ENCODE measurements at places on chromosomes 3 and 15.

- no peak for DNase-seq
Measured at GRCh38 chr3:134030379-134031347, 938 bp upstream of the SLCO2A1 start.

GRCh38 chr3:45176912-45177311, 30.7 kb upstream of the CDCP1 start:
- DNase-seq, result no peak

- no peak for DNase-seq
Measured at GRCh38 chr3:147189016-147189415, 217.3 kb downstream of the ZIC4 start.

GRCh38 chr15:88376574-88377174, 90.5 kb downstream of the MRPL46 start:
- DNase-seq, result peak; percentile 57

DNA sequence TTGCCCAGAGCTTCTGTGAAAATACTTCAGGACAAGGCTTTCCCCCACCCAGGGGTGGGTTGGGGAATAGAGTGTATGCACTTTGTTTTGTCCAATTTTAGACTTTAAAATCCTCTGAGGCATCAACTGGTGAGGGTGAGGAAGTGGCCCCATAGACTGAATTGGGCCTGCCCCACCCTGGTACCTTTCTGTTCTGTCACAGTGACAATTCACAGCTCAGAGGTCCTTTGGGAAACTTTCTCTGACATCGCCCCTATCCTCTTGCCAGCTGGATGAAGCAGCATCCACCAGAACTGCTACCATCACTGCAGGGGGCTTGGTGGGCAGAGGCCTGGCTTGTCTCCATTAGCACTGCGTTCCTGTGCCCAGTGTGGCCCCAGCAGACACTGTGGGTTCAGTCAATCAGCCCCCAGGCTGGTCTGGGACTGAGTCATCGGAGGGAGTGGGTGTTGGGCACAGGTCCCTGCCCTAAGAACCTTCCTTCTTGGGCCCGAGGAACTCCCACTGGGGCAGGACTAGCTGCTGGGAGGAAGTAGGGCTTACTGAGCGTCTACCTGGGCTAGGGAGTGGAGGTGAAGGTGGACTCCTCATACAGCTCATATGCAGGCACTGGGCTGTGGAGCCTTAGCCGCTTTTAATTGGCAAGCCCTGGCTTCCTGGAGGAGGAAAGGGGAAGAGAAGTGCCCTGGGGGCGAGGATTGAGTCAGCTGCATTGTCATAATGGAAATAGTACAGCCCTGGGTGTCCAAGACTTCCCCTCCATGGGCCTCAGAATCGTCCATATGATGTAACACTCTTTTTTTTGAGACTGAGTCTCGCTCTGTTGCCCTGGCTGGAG, 1.5 kb upstream of the PPM1M start:
- DNase-seq, result peak; percentile 61

DNA sequence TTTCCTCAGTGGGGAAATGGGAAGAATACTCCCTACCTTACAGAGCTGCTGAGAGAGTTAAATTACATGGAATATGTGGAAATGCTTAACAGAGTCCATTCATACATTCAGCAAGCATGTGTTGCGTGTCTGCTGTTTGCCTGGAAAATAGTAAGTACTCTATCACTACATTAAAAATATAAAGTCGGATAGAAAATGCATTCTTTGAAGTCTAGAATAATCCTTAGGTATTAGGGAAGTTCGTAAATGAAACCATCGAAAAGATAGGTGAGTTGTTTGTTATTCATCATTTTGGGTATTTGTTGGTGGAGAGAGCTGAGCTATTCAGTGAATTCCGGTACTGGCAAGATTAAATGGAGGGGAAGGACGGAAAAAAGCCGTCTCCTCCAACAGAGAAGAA, 200.1 kb downstream of the OPA1 start:
- DNase-seq, result no peak

GRCh38 chr3:194167480-194168282, 31.7 kb downstream of the HES1 start:
- no peak for DNase-seq

- DNase-seq, result no peak
Measured at GRCh38 chr3:164640591-164640990, 437.7 kb downstream of the SI start.

GRCh38 chr3:181943285-181943684, 231.6 kb downstream of the SOX2 start:
- DNase-seq, result no peak

DNA sequence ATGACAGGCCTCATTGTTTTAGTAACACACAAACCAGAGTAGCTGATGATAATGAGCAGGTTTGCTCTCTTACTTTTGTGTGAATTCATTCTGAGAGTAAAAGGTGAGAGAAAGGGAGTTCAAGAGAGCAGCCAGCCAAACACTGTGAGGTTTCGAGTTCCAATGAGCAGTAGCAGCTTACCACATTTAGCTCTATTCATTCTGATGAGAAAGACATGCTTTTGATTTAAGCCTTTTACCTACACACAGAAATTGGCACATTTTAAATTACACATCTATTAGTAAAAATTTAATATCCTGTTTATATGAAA, 28.0 kb downstream of the GLDN start:
- DNase-seq, result no peak

DNA sequence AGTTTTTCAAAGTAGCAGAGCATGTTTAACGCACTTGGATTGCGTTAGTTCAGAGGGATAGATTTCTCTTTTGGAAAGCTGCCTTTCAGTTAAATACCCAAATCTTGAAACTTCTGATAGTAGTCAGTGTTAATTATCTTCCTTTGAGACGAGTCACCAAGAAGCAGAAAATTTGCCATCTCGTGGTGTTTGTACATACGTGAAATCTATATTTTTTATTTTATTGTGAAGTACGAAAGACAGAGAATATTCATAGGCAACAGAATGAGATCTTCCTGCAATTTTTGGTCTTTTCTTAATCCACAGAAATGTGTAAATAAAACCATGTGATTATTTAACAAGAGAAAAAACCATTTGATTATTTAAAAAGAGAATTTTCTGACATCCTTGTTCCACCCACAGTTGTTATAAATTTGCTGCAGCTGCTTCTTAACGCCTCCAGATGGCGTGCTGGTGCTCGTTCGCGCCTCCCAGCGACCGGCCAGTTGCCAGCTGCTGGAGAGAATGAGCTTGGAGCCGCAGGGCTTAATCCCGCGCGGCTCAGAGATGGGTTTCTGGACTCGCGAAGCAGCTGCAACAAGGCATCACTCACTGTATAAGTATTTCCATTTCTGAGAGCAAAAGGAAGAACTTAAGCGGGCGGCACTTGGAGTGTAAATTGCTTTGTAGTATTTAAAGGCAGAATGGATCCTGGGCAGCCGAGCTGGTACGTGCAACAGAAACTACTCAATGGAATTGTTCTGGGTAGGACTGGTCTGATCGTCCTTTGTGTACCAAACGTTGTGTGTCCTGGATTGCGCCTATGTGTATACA, 10.5 kb upstream of the SLITRK3 start:
- DNase-seq, result peak; percentile 51

DNA sequence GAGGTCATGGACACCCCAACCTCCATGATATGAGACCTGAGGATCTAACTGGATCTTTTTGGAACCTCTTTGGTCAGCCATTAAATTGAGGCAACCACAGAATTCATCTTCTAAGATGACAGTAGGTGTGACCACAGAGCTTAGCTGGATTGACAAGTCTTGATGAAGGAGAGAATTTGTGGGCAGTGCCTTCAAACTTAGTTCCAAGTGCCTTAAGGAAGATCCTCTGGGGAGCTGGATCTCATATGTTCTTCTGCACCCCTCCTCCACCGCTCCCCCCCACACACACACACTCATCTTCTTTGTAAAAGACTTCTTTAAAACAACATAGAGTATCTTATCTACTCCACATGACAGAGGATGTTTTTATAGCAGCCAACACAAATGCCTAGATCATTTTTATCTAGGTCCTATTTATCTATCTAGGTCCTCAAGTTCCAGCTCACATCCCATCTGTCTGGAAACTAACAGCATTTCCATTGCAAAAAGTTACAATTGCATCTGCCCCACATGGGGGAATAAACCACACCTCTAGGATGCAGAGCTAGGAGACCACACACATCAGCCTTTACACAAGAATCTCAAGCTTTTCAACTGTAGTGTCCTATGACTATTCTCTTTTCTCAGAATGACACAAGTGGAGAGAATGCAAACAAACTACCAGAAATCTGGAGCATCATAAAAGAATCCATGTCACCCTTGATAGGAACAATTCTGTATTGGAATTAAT, 37.4 kb downstream of the WWTR1 start:
- DNase-seq, result peak; percentile 25

- DNase-seq, result no peak
Measured at GRCh38 chr15:77225088-77225487, 154.2 kb upstream of the TSPAN3 start.

DNA sequence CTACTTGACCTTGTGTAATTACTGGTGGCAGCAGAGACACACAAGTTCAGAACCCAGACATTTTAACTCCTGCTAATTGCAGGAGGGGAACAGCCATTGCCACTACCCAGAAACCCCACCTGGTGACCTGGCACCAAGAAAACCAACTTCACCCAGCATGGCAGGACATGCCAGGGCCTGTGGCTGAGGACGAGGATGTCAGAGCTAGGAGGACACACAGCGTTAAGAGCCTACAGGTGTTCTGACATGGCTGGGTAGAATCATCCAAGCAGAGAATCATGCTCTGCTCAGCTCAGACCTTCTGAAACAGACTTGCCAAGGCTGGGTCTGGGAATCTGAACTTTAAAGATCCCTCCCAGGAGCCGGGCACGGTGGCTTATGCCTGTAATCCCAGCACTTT, 11.7 kb upstream of the SPATA12 start:
- no peak for DNase-seq

GRCh38 chr3:51394541-51394940, 3.5 kb downstream of the RBM15B start:
- DNase-seq, result no peak

DNA sequence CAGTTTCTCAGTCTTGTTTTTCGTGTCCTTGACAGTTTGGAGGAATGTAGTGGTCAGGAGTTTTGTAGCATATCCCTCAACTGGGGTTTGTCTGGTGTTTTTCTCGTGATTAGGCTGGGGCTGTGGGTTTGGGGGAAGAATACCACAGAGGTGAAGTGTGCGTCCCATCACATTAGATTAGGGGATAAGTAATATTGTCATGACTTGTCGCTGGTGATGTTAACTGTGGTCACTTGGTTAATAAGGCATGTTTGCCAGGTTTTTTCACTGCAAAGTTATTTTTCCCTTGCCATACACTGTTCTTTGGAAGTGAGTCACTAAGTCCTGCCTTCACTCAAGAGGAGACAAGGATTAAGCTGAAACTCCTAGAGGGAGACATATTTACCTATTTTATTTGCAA, 39.1 kb downstream of the PAK2 start:
- DNase-seq, result peak; percentile 69

DNA sequence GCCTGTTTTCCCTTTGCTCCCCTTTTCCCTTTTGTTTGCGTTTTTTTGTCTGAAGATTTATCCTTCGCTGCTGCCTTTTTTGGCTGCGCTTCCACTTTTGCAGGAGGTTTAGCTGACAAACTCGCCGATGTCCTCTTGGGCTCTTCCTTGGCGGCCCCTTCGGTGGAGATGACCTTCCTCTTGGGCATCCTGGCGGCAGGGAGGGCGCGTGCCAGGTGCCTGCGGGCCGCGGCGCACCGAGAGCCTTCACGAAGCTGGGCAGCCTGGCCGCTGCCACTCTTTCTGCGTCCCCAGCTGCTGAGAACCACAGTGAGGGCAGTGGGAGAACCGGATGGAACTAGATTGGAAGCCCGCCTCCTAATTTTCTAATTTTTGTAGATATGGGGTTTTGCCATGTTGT, 197.1 kb upstream of the C2CD4B start:
- DNase-seq, result no peak

DNA sequence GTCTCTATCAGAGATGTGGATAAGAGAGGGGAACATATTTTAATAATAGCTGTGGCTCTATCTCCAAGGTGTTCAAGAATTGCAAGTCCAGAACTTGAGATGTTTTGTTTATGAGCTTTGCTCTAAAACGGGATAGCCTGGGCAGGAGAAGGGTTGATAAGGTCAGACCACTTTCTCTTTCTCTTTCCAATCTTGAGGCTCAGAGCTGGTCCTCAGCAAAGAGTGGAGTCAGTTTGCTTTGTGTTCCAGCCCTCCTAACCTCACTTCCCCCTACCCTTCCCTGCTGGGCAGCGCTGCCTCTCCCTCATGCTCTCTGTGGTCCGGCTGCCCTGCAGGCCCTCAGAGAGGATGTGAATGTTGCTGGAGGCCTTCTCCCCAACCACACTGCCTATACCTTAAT, 13.8 kb downstream of the KLHL6 start:
- no peak for DNase-seq

- no peak for DNase-seq
Measured at GRCh38 chr3:42375121-42375800, 35.1 kb downstream of the LYZL4 start.

DNA sequence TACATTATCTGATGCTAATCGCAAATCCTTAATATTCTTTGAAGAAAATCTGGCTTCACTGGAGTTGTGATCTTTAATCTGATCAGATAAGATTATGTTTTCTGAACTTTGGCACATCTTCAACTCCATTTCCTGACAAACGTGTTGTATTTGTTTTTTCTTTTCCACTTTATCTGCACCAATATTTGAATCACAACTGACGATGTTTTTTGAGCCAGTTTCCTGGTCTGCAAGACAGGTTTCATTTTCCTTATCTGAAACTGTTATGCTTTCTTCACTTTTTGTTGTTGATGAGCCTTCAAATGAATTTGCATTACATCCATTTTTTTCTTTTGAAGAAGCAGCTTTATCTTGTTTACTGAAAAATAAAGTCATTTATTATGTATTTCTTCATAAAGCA, 101.5 kb downstream of the ZNF280D start:
- DNase-seq, result no peak

DNA sequence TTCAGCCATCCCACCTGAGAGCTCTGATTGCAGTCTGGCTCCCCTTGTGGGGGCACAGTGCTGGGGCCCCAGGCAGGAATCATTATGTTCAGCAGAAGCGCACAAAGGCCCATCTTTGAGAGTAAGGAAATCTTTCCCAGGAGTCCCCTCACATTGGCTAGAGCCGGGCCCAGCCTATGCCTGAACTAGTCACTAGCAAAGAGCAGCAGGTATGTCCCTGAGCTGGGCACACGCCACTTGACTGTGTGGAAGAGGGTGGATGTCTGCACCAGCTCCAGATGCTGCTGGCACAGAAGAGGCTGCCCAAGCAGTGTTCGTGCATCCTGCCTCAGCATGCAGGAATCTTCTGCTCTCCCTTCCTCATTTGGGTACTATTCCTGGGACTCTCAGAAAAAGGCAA, 26.3 kb downstream of the NR1I2 start:
- DNase-seq, result no peak

DNA sequence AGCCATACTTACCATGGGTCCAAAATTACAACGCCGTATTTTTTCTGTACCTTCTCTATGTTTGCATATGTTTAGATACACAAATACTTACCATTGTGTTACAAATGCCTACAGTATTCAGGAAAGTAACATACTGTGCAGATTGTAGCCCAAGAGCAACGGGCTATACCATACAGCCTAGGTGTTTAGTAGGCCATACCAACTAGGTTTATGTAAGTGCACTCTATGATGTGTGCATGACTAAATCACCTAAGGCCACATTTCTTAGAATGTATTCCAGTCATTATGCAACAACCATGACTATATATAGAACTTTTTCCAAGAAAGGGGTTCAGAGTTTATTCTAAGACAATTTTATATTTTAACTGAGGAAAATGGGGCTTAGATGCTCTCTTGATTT, 411.7 kb downstream of the MAGI1 start:
- DNase-seq, result peak; percentile 2

- DNase-seq, result no peak
Measured at GRCh38 chr3:184741259-184741556, 29.3 kb upstream of the MAGEF1 start.

Data from NCI-H226 (cell line).